ENCODE measurements at places on chromosomes 16 and 17.
A peak's percentile ranks its signal among the peaks of the same experiment; 100 is the strongest.

DNA sequence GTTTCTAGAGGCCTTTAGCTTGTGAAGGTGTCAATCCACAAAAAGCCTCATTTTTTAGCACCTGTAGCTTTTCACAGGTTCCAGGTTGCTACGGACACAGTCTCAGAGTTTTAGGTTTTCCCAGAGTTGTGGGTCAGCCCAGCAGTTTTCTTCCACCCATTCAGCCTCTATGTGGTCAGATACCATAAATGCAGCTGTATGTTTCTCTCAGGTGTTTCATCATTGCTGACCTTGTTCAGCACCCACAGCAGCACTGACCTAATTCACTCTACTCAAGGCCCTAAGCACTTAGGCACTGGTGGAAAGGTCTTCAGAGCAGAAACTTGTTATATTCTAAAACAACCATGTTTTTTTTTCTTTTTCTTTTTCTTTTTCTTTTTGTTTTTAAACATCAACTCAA is 15.0 kb upstream of the SPACA3 start:
- DNase-seq: no peak

DNA sequence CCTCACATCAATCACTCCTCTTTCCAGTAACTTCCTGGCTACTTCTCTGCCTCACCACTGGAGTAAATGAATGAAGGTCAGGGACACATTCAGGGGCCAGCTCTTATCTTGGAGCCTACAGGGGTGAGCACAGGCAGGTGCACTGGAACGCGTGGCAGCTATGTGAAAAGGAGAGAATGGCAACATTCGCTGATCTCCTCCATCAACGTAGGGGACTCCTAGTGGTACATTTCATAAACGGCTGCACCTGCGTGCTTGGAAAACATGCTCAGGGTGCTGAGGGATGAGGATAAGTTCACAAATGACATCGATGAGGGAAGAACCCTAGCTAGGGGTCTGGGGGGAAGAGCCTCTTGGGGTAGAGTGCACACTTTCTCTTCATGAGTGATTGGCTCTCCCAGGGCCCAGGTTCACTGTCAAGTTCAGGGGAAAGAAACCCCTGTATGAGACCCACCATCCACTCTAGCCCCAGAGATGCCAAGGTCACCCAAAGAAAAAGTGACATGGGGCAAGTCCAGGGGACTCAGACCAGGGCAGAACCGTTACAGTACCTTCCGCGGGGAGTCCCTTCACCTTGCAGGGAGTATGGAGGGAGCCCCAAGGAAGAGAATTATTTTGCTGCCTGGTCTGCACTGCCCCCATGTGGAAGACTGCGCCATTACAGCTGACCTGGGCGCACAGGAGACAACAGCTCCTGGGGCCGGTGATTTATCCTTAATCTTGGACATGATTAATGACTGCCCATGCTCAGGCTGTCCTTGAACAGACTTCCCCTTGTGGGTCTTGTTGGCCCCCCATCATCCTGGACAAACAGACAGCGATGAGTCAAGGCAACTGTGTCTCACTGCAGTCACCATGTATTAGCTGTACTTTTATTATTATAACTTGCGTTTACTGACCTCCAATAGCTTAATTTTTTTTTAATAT is 30.1 kb downstream of the VAC14 start:
- DNase-seq: peak; percentile 33

GRCh38 chr16:920717-921116 is 50.1 kb downstream of the LMF1 start:
- DNase-seq: no peak

GRCh38 chr16:1088295-1089170 is 7.5 kb downstream of the C1QTNF8 start:
- DNase-seq: no peak

GRCh38 chr17:7631398-7632380 is 1.8 kb downstream of the SHBG start:
- no peak for DNase-seq

GRCh38 chr16:89096768-89097391 is 3.2 kb downstream of the ACSF3 start:
- peak; percentile 82 for DNase-seq

DNA sequence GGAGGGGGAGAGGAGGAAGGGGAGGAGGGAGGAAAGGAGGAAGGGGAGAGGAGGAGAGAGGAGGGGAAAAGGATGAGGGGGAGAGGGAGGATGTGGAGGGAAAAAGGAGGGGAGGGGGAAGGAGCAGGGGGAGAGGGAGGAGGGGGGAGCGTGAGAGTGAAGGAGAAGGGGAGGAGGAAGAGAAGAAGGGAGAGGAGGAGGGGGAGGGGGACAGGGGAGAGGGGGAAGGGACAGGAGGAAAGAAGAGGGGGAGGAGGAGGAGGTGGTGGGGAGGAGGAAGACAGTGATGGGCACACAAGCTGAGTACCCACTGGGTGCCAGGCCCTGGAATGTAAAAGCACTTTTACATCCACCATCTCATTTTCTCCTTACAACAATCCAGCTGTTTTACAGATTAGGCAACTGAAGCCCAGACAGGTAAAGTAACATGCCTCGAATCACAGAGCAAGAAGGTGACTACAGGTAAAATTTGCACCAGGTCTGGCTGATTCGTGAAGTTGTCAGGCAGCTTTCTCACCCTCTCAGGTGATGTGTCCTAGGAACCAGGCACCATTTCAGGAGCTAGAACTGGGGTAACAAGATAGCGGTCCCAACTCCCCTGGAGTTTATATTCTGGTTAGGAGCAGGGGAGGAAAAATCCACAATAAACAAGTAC is 10.0 kb upstream of the LITAF start:
- DNase-seq: no peak

Measured in CD4-positive, alpha-beta T cell treated with Interleukin-4 for 1 hour (primary cell).